ENCODE measurements at places on chromosomes 7 and 10.

- no peak for DNase-seq
Observed at GRCh38 chr7:26603631-26604030, 260.8 kb downstream of the SKAP2 start.

- DNase-seq = no peak
Observed at GRCh38 chr10:36388166-36388565, 737.2 kb upstream of the ANKRD30A start.

GRCh38 chr7:101106386-101106785 lies 20.5 kb upstream of the SERPINE1 start:
- DNase-seq = no peak

- DNase-seq = no peak
Observed at GRCh38 chr7:42831718-42832522, 80.0 kb downstream of the C7orf25 start.

- DNase-seq = no peak
Observed at GRCh38 chr7:5424749-5425506, 1.3 kb upstream of the TNRC18 start.

GRCh38 chr7:111324228-111324627 lies 233.3 kb downstream of the LRRN3 start:
- DNase-seq = no peak

DNA sequence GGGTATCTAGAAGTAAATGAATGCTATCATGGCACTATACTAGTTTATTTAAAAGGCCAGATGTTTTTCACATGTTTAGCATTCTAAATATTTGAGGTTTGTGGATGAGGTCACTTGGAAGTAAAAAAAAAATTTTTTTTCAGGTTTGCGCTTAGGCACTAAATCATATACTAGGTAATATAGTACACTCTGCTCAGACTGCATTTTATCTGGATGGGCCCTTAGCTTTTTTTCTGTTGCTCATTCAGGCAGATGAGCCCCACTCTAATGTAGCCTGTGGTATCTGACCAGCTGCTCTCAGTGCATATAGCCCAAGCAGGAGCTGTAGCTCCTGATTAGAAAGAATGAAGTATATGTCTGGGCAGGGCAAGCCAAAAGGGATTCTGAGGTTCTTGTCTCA lies 210.1 kb downstream of the AUTS2 start:
- no peak for DNase-seq

GRCh38 chr10:103690281-103690680 lies 165.1 kb downstream of the SH3PXD2A start:
- DNase-seq = no peak

GRCh38 chr10:114375047-114375446 lies 29.3 kb downstream of the AFAP1L2 start:
- DNase-seq = no peak

All from GM19239 (cell line).